ENCODE measurements at places on chromosomes 16 and 17.

GRCh38 chr16:12260647-12261262 lies 284.2 kb downstream of the SNX29 start:
- DNase-seq: no peak

GRCh38 chr17:74861662-74862107 lies 2.0 kb upstream of the GRIN2C start:
- no peak for DNase-seq

DNA sequence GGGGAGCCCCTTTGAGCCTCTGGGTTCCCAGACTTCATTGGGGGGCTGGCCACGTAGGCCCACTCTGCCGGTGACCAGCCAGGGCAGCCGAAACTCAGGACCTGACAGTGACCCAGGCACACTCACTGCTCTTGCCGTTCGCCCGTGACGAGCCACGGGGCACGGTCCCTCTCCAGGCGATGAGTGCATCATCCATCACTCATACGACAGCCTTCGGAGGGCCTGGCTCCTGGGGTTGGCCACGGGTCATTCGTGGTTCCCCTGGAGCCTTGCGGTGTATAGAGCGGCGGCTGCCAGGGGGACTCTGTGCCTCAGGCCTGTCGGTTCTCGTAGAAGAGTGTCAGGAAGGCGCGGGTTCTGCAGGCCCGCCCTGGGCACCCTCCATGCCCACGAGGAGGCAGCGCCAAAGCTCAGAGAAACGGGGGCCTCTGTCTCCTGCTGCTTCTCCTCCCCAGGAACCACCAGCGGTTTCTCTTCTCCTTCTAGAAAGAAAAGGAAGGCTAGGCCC lies 11.2 kb upstream of the NUDT16L1 start:
- DNase-seq: peak; percentile 64

GRCh38 chr16:56801762-56802161 lies 63.2 kb upstream of the SLC12A3 start:
- no peak for DNase-seq

- no peak for DNase-seq
Measured at GRCh38 chr17:27480699-27481098, 24.5 kb downstream of the KSR1 start.

GRCh38 chr16:17467923-17468540 lies 2.7 kb downstream of the XYLT1 start:
- DNase-seq: peak; percentile 57

- DNase-seq: no peak
Measured at GRCh38 chr16:75007443-75007842, 8.6 kb downstream of the ZNRF1 start.

DNA sequence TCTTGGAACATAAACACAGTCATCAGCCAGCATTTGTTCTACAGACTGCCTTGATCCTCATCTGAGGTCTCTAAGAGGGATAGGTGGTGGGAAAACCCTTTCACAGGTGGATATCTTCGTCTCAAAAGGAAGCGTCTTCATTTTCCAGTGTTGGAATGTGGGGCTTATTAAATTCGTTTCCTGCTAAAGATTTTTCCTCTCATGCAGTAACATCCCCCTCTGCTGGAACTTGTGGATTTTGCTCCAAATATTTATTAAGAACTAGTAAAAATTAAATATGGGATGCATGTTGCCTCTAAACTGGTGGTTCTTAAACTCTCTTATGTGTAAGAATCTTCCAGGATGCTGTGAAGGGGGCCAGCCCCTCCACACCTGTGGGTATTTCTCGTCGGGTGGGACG lies 20.1 kb upstream of the MLYCD start:
- DNase-seq: peak; percentile 6

DNA sequence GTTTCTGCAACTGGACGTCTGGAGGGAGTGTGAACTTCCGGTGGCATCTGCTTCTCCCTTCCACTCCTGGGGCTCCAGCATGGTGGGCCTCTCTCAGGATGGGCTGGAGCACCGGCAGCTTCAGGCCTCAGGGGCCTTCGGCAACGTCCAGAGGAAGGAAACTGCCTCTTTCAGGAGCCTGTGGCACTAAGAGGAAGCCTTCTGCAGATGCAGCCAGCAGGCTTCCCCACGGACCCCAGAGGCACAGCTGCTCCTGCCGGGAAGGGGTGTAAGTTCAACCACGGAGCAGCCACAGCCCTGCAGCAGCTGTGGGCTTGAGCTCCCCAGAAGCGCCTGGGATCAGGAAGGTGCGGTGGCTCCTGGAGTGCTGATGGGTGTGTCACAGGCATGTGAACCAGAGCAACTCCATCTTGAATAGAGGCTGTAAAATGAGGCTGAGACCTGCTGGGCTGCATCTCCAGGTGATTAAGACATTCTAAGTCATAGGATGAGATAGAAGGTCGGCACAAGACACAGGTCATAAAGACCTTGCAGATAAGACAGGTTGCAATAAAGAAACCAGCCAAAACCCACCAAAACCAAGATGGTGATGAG lies 50.8 kb upstream of the KLHDC4 start:
- peak; percentile 81 for DNase-seq

DNA sequence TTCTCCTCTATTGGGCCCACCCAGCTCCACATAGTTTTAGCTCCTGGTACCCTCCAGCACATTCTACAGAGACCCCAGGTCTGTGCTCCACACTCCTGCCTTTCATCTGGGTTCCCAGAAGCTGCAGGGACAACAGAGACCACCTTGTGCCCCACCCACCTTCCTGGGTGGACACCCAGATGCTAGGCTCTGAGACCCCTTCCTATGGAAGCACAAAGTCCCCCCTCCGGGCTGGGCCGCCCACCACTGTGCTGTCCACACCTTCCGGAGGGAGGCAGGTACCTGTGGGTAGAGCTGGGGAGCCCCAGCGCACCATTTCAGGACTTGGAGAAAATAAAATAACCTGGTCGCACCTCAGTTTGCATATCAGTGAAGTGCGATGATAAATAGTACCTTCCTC lies 224.9 kb upstream of the FOXF1 start:
- DNase-seq: no peak

GRCh38 chr17:62902531-62903220 lies 63.4 kb upstream of the TANC2 start:
- no peak for DNase-seq

DNA sequence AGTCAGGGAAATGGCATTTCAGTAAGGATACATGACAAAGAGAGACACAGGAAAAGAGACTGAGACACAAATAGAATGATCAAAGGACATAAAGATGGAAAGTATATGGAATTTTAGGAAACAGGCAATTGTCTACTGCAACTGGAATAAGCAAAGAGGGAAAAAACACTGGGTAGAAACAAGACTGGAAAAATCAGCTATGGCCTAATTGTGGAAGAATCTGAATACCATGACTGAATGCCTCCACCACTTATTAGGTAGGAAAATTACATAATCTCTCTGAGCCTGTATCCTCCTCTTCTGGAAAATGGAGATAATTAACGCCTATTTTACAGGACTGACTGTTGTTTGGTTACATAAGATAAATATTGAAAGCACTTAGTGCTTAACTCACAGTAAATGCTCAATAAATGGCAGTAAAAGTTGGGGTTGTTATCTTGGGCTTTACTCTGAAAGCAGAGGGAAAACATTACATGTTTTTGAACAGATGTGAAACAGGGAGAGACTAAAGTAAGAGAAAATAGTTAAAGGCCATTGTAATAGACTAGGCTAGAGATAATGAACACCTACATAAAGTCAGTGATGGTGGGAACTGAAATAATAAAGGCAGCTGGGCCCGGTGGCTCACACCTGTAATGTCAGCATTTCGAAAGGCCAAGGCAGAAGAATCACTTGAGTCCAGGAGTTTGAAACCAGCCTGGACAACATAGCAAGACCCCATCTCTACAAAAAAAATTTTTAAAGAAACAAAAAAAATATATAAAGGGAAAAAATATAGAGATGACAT lies 63.5 kb upstream of the C17orf78 start:
- no peak for DNase-seq

DNA sequence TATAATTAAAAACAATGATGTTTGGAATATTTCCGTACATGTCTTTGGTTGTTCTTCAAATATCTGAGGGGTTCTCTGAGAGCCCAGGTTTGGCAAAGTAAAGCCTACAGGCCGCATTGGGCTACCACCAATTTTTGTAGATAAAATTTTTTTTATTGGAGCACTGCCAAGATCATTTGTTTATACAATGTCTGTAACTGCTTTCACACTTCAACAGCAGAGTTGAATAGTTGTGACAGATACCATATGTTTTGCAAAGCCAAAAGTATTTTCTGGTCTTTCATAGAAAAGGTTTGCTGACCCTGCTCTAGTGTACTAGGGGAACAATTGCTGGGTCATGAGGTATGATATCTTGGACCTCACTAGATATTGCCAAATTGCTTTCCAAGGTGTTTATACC lies 10.5 kb downstream of the PPM1D start:
- no peak for DNase-seq

- no peak for DNase-seq
Measured at GRCh38 chr17:17527534-17527933, 31.3 kb upstream of the RASD1 start.

GRCh38 chr17:72205357-72205756 lies 84.5 kb downstream of the SOX9 start:
- DNase-seq: no peak

DNA sequence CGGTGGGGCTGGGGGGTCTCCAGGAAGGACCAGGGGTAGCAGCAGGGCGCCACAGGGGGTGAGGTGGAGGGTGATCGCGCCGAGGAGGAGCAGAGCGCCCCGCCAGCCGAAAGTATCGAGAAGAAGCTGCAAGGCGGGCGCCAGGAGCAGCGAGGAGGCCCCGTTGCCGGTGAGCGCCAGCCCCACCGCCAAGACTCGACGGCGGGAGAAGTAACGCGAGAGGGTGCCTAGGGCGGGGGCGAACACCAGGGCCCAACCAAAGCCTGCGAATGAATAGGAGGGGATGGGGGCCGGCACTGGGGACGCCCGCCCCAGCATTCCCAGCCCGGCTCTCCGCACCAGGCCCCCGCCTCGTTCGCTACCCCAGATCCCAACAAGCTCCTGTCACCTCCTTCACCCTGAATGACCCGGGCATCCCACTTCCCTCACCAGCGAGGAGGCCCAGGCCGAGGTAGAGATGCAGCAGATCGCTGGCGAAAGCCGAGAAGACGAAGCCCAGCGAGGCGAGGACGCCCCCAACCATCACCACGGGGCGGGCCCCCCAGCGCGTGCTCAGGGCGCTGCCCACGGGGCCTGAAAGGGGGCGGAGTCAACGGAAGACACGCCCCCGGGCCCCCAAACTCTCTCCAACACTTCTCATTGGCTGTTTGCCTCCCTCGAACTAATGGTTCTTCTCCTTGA lies 1.3 kb downstream of the SLC16A11 start:
- DNase-seq: no peak

DNA sequence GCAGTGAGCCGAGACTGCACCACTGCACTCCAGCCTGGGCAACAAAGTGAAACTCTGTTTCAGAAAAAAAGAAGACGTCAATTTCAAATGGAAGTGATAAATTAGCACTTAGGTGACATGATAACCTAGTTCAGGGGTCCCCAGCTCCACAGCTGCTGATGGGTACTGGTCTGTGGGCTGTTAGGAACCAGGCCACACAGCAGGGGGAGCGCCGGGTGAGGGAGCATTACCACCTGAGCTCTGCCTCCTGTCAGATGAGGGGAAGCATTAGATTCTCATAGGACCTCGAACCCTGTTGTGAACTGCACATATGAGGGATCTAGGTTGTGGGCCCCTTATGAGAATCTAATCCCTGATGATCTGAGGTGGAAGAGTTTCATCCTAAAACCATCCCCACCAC lies 253.0 kb downstream of the FOXL1 start:
- DNase-seq: no peak

- no peak for DNase-seq
Measured at GRCh38 chr17:79503126-79503839, 107.6 kb downstream of the RBFOX3 start.

- DNase-seq: no peak
Measured at GRCh38 chr17:39639566-39640458, 2.9 kb downstream of the STARD3 start.

DNA sequence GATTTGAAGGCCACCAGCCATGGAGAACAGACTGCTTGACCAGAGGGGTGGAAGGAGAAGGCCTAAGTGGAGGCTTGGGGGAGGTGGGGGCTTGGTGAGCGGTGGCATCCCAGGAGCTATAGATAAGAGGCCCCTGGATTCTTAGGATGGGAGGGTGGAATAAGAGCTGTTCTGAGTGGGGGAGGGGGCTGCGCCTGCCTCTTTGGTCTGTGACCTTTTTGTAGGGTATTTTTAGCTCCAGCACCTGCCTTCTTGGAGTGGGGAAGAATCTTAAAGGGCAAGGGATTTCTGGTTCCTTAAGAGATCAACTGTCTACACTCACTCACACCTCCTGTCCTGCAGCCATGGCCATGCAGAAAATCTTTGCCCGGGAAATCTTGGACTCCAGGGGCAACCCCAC lies 567 bp downstream of the ENO3 start:
- DNase-seq: no peak

DNA sequence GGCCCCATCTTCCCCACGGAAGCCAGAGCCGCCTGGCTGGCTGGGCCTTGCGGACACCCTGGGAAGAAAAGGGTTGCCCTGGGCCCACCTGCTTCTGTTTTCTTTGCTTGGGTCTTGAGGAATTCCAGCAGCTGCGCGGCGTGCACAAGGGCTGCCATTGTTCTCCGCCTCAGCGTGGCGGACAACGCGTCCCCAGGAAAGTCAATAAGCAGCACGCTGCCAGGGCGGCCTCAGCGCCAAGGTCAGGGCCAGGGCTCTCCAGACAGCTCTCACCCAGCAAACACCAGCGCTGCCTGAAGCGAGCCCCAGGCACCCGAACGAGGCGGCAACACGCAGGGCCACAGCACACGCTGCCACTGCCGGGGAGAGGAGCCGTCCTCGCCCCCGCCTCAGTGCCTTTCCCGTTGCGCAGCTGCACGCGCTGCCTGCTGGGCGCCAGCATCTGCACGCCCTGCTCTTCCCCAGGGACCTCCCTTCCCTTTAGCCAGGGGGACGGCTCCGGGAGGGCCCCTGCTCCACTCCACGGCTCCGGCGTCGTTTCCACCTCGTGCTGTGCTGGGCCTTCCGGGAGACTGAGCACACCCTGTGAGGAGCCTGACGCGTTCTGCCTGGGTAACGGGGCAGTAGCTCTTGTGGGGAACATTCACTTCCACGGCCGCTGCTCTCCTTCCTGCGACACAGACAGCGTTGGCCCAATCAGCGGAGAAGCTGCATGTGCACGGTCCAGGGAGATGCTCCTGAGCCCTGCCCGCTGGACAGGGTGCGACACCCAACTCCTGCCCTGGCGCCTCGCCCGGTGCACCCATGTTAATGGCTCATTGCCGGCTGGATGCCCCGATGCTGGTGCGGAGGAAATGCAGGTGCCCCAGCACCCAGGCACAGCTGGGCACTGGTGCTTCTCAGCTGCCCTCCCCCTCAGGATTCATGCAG lies 57.8 kb downstream of the LMF1 start:
- DNase-seq: no peak

DNA sequence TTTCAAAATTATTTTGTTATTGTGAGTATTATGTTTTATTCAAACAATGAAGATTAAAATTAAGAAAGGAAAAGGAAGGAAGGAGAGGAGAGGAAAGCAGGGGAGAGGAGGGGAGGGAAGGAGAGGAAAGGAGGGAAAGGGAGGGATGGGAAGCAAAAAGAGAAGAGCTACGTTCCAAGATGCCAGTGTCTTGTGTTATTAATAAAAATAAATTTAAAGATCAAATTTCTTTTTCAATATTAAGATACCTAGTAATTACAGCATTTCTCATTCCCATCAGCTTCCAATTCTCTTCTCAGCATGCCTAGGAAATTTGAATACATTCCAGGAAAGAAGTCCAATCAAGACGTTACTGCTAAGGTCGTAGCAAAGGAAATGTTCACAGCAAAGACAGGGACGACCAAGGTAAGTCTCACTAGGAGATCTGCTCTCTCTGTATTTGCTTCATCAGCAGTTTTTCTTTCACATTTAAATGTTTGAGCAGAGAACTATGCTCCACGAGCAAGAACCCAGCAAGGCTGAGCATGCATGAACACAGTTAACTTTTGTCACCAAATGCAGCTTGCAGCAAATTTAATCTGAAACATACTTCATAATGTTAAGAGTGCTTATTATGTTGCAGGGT lies 63.3 kb upstream of the HLF start:
- no peak for DNase-seq

Data from MV-4-11 (cell line).